ENCODE measurements at places on chromosomes 12 and 14.

- DNase-seq, result peak; percentile 23
Measured at GRCh38 chr12:20305470-20305869, 62.9 kb upstream of the PDE3A start.

- no peak for DNase-seq
Measured at GRCh38 chr12:52356762-52357580, 10.3 kb downstream of the KRT85 start.

GRCh38 chr12:93039930-93040329 is 110.8 kb upstream of the EEA1 start:
- DNase-seq, result no peak

- DNase-seq, result no peak
Measured at GRCh38 chr12:65949971-65950370, 125.7 kb downstream of the HMGA2 start.

- no peak for DNase-seq
Measured at GRCh38 chr12:108459149-108459548, 55.9 kb upstream of the FICD start.
